GM23248 (cell line): ENCODE measurements at places on chromosomes 3 and 15. TPM values are rescaled to one million over a fixed set of nuclear protein-coding genes. Genes with fewer than 3 reads are reported as not detected.

- DNase-seq = no peak
These were observed 5.6 kb downstream of the PRTG start for GRCh38 chr15:55737373-55737772.

DNA sequence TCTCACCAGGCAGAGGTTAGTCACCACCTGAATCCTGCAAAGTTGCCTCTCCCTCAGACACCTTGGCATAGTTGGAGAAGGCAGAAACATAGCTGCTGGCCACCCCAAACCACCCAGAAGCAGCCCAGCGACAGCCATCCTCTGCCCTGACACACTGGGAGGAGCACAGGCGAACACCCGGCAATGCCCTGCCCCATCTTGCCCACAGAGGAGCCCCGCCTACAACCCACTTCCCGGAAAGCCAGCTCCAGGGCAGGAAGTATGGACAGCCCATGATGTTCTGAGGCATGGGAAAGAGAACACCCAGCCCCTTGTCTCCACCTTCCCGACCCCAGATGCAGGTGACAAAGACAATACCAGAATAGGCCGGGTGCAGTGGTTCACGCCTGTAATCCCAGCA lies 12.6 kb upstream of the SHISA5 start:
- DNase-seq = no peak

DNA sequence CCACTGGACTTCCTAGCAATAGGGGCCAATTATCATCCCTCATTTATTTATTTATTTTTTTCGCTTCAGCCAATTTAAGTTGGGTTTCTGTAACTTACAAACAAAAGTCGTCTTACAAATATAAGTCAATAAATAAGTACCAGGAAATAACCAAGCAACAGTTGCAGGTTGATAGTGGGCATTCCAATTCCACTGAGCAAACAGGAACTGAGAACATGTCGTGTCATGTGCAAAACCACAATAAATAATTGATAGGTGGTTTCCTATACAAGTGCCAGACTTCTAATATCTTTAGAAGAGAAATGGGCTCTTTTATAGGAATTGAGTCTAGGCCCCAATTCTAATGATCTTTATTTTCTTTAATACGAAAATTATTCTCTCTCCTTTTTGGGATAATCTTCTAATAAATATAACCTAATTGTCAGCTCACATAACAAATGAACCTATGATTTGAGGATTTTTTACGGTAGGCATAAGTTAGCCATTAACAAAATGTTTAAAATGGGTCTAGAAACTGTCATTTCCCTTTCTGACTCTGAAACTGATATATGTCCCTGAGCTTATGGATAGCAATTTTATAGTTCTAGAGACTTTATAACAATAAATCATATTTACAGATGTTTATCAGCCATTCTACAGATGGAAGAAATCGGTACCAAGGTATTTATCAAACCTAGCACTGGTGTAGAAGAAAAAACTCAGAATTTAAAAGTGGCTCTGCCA lies 571.8 kb downstream of the FOXP1 start:
- DNase-seq = no peak

DNA sequence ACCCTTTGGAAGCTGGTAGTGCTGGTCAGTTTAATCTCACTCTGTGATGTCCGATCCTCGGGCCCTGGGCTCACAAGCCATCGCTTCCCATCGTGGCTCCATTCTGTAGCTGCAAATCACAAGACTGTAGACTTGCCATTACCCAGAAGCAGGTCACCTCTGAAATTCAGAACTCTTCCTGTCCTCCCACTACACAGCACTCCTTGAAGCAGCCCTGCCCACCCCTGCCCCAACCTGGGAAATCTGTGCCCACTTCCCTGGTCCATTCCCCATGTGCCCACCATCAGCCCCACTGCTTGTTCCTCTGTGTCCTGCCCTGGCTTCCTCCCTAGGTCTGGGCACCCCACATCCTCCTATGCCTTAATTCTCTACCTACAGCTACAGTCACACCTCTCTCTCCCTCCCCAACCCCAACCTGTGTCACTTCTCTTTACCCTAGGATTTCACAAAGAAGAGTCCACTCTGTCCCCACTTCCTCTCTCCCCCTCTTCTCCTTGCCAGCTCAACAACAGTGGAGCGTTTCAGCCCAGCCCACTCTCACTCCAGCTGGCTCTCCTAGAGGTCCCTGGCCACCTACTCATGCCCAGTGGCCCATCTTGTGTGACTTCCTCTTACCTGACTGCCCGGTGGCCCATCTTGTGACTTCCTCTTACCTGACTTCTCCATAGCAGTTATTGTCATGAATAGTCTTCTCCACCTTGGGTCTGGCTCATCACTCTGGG lies 8.3 kb downstream of the ZNF710 start:
- no peak for DNase-seq

The CHRNB4 gene
- total RNA-seq = not detected in 2 replicates

The GOLGA6D gene
- not detected in 2 replicates for total RNA-seq

The RTP3 gene
- not detected in 2 replicates for total RNA-seq
